ENCODE measurements at places on chromosomes 1 and 21.

DNA sequence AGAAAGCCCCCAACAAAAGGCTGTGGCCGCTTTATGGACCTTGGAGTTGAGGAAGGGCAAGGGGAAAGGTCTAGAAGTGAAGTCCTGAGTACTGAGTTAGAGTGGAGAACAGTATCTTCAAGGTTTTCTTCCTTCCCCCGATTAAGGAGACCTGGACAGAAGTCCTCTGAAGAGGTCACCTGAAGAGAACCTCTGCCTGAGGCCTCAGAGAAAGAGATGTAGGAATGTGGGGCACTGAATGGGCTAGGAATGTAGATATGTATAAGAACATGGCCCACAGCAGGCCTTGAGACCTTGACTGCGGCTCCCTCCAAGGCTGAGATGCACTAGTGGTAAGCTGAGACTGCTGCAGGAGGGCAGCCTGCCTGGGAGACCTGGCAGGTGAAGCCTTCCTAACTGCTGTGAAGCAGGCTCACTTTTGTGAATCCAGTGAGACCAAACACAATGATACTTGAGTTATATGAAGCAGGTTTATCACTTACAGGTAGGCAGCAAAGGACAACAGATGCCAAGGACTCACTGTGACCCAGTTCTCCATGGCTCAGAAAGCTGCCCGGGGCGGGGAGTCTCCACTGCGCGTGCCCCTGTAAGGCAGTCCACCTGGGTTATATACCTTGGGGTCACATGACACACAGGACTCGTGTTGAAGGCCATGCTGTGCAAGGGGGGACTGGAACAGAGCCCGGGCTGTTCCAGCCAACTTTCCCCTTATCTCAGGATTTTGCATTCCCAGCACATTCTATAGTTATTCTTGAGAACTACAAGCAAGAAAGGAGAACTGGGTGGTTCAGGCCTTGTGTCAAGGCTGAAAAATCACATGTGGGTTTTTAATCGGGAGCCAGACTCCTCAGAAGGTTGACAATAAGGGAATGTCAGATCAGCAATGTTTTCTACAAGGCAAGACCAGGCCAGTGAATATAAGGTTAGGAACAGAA lies 78.8 kb upstream of the PPM1J start:
- no peak for DNase-seq

- no peak for DNase-seq
Measured at GRCh38 chr1:240497908-240498307, 114.0 kb downstream of the GREM2 start.

- DNase-seq: no peak
Measured at GRCh38 chr21:42655796-42656770, 2.7 kb downstream of the PDE9A start.

DNA sequence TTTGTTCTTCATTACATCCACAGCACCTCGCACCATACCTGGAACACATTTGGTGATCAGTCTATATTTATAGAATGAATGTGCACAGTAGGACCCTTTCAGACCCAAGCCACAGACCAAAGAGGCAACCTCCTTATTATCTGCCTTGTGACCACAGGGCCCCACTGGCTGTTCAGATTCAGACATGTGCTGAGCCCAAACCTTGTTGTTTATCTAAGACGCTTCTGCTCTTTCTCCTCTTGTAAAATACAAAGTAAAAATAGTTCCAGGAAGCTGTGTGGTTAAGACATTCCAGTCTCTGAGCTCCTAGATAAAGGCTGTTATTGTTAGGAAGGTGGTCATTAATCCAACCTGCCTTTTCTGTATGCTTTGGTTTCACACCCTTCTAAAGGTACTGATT lies 3.6 kb upstream of the SCMH1 start:
- no peak for DNase-seq

GRCh38 chr1:228336308-228337030 lies 70.2 kb downstream of the TRIM11 start:
- DNase-seq: no peak

- no peak for DNase-seq
Measured at GRCh38 chr1:235920596-235921375, 54.1 kb upstream of the LYST start.

- DNase-seq: no peak
Measured at GRCh38 chr21:38600106-38600505, 101.8 kb upstream of the ERG start.

DNA sequence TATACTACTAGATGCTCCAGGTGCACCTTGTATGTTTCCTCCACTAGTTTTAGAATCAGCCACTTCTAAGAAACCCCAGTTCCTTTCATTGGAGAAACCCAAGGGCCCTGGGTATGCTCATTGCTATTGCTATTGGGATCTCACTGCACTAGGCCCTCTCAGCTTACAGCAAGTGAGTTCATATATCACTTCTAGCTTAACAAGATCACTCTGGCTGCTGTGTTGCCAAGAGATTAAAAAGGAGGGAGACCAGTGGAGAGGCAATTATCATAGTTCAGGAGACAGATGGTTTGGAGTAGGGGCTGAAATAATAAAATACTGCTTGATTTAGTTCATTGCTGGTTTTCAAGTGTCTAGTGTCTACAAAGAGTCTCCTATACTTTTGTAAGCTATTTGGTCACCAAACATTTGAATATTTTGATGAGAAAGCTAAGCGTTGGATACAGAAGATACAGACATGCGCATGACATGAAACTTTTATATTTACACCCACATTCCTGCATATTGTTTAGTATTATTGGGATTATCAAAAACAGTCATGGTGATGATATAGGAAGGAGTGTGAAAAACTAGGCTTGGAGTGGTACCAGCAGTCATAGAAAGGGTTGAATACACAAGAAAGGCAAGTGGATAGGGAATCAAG lies 671.9 kb downstream of the ADGRL2 start:
- no peak for DNase-seq

DNA sequence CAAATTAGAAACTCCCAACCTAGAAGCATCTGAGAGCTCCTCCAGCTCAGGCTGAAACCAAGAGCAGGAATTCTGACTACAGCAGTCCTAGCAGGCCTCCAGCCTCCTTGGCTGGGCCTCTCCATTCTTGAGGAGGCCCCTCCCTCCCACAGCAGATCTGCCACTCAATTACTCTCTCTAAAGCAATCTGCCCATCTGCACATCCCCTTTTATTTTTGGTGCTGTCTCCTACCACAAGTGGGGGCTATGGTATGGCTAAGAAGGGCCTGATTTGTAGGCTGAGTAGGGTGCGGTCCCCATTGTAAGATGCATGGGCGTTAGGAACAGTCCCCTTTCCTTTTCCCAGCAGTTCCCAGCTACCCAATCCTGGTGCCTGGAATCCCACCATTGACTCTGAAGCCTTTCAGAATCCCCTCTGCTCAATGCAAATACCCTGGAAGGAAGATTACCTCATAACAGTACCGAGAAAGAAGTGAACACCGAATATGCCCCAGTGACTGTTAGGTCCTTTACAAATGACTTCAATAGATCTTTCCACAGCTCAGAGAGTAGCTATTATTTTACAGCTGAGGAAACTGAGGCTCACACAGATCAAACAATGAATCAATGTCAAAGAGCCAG lies 11.6 kb upstream of the TTC39A start:
- DNase-seq: no peak

- peak; percentile 23 for DNase-seq
Measured at GRCh38 chr1:215710036-215710898, 143.2 kb downstream of the KCTD3 start.

GRCh38 chr1:70397013-70397412 lies 14.1 kb upstream of the CTH start:
- no peak for DNase-seq

DNA sequence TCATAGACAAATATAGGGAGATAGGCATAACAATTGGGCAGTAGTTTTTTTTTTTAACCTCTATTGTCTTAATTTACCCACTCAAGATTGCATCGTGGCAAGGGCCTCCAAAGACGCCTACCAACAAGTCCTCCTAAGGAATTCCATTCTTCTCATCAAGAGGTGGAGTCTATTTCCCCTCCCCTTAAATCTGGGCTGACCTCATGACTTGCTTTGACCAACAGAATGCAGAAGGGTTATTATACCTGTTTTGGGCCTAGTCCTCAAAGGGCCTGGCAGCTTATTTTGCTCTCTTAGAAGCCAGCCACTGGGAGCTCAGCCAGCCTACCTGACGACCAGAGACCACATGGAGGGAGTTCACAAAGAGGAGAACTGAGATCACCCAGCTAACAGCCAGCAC lies 92.3 kb downstream of the COQ8A start:
- no peak for DNase-seq

DNA sequence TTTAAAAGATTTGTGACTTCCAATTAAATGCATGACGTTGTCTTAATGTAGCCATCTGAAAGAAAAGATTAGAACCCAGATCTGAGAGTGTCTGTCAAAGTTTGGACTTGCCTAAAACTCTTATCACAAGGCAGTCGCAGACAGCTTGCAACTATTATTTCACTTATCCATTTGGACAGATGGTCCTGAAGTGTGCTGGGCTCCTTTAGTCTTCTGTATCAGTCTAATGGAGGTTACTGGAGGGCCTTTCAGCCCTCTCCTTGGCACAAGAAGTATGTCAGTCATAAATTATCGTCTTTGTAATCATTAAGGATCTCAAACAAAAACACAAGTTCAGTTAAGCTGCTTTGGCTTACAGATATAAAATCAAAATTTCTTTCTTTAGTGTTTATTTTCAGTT lies 15.5 kb downstream of the PROX1 start:
- DNase-seq: no peak

GRCh38 chr21:34967509-34968289 lies 81.4 kb downstream of the RUNX1 start:
- no peak for DNase-seq

DNA sequence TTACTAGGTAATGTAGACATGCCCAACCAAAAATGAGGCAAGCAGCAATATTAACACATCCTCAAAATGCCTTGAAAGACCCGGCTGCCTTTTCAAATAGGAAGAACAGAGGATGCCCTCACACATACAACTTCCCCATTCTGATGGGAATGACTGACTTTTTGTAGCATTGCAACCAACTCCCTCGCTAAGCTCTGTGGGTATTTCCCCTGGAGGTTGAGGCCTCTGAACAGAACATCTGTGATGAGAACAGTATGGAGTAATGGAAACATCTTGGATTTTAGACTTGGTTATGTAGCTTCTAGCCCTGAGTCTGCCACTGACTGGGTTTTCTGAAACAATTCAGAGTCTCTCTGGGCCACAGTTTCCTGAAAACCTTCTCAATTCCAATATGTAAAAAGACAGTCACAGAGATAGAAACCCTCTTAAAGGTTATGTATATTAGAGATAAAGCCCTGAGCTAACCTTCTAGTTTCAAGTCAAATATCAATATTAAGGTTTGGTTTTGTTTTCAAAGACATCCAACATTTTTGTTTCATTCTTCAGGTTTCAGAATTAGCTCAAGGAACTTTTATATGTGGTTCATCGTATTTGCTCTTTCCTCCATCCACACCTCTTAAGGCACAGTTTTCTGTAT lies 311.5 kb downstream of the SETD4 start:
- DNase-seq: no peak

- DNase-seq: no peak
Measured at GRCh38 chr1:173433751-173434326, 43.3 kb upstream of the PRDX6 start.

GRCh38 chr21:18129526-18129925 lies 115.1 kb upstream of the CHODL start:
- no peak for DNase-seq

GRCh38 chr1:171061425-171062143 lies 29.1 kb upstream of the FMO3 start:
- DNase-seq: no peak

- DNase-seq: no peak
Measured at GRCh38 chr1:37741130-37741529, 23.8 kb downstream of the EPHA10 start.

DNA sequence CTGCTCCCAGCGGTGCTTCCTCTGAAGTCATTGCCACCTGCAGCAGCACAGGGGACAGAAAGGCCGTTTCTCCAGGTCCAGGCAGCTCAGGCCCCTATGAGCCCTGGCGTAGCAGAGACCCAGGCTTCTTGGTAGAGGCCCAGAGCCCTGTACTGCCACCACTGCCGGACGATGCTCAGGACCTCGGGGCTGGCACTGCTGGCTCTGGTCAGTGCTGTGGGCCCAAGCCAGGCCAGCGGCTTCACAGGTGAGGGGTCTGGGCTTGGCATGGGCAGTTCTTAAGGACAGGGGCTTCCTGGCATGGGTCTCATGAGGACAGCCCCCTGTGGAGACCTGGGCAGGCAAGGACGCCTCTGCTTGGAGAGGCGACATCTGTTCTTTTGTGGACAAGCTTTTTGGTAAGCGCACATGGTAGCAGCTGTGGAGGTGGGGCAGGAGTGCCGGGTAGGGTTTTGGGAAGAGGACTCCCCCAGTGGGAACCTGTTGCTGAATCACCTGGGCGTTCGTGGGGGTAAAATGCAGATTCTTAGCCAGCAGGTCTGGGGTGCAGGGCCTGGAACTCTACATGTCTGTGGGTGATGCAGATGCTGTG lies at the start of gene UMODL1:
TSS of gene UMODL1 (plus strand) at position 172 of the 592 bp plus-strand sequence. CDS start at position 172, 0 bp downstream.
- DNase-seq: no peak

Measured in amniotic stem cell (primary cell).